ENCODE measurements at places on chromosomes 5 and 9.

DNA sequence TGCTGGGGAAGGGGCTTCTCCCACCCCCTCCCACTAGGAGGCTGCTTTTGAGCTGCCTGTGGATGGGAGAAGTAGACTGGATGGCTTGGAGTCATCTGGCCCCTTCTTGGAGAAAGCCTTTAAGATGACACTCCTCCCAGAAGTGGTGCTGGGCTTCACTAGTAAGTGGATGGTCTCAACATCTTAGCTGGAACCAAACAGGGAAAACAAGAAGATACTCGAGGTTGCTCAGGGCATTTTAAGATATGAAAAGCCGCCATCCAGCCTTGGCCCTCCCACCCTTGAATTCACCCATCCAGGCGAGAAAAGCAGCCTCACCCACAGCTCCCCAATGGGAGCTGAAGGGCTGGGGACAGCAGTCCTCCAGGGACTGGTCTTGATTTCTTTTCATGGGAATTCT lies 7.8 kb upstream of the SMIM32 start:
- no peak for DNase-seq

- no peak for DNase-seq
These were observed at the start of gene GLRA1 for GRCh38 chr5:151924564-151925301. TSS of gene GLRA1 (minus strand) at chr5:151924851. CDS start at chr5:151924549, 302 bp downstream.

GRCh38 chr9:81499021-81499454 lies 190.3 kb downstream of the TLE1 start:
- DNase-seq: no peak

- no peak for DNase-seq
These were observed 338.1 kb downstream of the DMRT2 start for GRCh38 chr9:1388216-1388615.

DNA sequence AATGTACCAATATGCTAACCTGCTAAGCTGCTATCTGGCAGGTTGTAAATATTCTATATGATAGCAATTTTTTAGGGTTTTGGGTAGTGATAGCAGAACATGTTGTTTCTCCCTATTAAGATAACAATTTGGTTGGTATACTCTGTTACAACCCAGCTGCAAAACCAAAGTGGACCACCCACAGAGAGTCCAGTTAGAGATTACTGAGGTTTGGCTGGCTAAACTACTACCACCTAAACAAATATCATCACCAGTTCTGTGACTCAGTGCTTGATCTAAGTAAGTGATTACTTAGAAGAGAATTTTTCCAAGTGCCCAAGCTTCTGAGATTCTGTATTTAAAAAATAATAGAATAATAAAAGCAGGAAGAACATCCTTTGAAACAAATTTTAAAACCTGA lies 72.3 kb downstream of the XRCC4 start:
- DNase-seq: no peak

GRCh38 chr5:88279584-88279983 lies 10.9 kb upstream of the TMEM161B start:
- no peak for DNase-seq

GRCh38 chr5:180648658-180649296 lies 623 bp downstream of the FLT4 start:
- no peak for DNase-seq

- no peak for DNase-seq
These were observed 27.5 kb downstream of the ZNF474 start for GRCh38 chr5:122156724-122157325.

Measured in stimulated activated CD4-positive, alpha-beta T cell treated with anti-CD3 and anti-CD28 coated beads, Interleukin-15, amount 100 ng/mL, for 1 hour (primary cell).